ENCODE measurements at places on chromosomes 6 and 20.

DNA sequence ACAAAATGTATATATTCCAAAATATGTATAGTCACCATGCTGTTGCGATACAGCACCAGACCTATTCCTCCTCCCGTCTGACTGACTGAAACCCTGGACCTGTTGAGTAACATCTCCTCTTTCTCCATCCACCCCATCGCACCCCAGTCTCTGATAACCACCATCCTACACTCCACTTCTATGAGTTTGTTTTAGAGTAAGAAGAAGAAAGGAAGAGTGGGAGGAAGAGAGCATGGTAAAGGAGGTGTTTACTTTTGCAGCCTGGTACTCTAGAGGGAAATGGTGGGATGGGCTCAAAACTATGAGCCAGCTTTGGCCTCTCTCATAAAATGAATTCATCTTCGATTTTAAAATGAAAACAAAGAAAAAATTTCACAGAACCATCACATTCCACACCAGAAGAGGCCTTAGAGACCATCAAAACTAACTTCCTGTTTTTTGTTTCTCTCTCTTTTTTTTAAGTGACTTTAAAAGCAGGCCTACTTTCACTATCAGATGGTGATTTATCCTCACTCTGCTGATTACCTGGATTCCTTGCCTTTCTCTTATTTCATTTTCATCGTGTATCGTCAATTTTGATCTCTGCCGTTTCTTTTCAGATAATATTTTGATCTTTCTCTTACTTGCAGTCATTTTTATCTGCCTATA is 16.8 kb upstream of the FUCA2 start:
- no peak for DNase-seq

- peak; percentile 47 for DNase-seq
These were observed 2.4 kb downstream of the NUS1 start for GRCh38 chr6:117677553-117678141.

- DNase-seq: peak; percentile 69
These were observed 106.5 kb upstream of the LAMP5 start for GRCh38 chr20:9407805-9408421.

GRCh38 chr6:123808556-123808955 is 4.9 kb downstream of the NKAIN2 start:
- DNase-seq: no peak

GRCh38 chr20:58286729-58287128 is 22.8 kb upstream of the RAB22A start:
- DNase-seq: no peak

All from ELR (cell line).